ENCODE measurements at places on chromosomes 11 and 22. TPM values are rescaled to one million over a fixed set of nuclear protein-coding genes. Genes with fewer than 3 reads are reported as not detected.
A peak's percentile ranks its signal among the peaks of the same experiment; 100 is the strongest.

DNA sequence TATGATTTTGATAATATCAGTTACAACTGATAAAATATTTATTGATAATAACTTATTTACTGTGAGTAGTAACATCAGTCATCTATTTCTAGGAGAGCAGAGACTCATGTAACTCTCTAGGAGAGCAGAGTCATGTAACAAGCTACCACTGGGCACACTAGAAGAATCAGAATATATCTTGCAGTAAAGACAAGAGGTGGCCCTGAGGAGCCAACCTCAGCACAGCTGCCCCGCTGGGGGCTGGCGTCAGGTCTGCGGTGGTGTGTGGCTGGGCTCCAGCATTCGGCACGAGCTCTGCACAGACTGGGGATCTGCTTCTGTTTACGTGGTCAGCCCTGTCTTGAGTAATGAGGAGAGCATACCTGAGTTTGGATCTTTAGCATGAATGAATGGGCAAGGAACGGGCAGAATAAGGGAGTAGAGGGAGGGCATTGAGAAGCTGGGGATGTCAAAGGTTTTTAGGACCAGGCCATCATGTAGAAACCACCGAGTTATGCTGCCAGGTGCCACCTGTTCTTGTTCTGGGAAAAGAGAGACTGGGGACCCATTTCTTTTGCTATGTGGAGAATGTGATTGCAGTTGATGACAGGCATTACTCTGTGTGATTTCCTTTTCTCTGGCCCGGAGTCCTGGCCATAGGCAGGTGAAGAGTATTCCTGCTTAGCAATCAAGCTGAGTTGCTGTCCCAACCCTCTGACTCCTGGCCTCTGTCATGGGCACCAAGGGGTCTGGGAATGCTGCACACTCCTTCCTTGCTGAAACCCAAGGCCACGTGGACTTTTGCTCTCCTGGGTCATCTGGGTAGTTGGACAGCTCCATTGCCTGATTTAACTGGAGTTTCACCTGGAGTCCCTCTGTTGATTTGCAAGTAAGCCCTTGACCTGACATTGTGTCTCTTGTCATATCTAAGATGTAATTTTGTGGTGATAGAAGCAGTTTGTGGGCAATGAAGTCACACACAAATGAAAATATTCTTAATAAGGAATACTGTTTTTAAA, 50.9 kb upstream of the HEPHL1 start:
- DNase-seq, result peak; percentile 85

- DNase-seq, result peak; percentile 62
Observed at GRCh38 chr22:20388200-20388599, 5.8 kb upstream of the ZNF74 start.

GRCh38 chr11:63698976-63699733, 17.9 kb downstream of the RTN3 start:
- DNase-seq, result no peak

GRCh38 chr22:38830026-38830844, 13.6 kb downstream of the NPTXR start:
- no peak for DNase-seq

CNTN5 gene
- 0.06 TPM for total RNA-seq

LRRC74B gene
- total RNA-seq, result not detected

DSCAML1 gene
- total RNA-seq, result 0.58 TPM

F2 gene
- total RNA-seq, result 1.1 TPM

All from esophagus muscularis mucosa (tissue), 4 donors.